Bone marrow (tissue), 2 donors: ENCODE measurements at places on chromosomes 2 and 18.

DNA sequence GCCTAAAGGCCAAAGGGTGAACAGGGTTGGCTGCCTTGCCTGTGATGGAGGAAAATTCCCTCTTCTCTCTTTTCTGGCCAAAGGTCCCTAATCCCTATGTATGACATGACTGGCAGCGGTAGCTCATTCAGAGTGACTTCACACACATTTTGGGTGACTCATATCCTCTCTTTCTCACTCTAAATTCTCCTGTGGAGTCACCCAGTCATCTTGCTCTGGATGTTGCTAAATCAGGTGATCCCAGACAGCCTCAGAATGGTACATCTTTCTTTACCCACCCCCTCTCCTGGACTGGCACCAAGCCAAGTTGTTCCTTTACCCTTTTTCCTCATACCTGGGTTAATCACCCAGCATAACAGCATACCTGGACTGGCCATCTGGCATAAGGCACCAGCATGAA is 77.2 kb downstream of the NEURL3 start:
- no peak for DNase-seq

GRCh38 chr18:40152859-40153258 is 1802.2 kb upstream of the PIK3C3 start:
- DNase-seq = no peak

DNA sequence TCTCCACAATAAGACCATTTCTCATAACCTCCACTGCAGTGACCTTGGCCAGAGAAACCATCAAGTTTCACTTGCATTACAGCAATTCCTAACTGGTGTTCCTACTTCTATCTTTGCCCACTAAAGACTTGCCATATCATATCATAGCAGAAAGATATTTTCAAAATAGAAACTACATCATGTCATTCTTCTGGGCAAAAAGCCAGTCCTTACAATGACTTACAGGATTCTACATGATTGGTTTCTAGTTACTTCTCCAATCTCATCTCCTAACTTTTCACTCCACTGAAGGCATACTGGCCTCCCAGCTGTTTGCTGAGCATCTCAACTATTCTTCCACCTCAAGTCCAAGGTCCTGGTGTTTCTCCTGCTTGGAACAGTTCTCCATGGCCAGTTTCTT is 151.4 kb downstream of the HNMT start:
- DNase-seq = no peak

GRCh38 chr2:117087535-117088291 is 726.8 kb upstream of the DDX18 start:
- DNase-seq = no peak

- DNase-seq = no peak
Measured at GRCh38 chr2:107235491-107236254, 349.7 kb upstream of the ST6GAL2 start.

- no peak for DNase-seq
Measured at GRCh38 chr2:231189571-231190495, 8.6 kb upstream of the ARMC9 start.

DNA sequence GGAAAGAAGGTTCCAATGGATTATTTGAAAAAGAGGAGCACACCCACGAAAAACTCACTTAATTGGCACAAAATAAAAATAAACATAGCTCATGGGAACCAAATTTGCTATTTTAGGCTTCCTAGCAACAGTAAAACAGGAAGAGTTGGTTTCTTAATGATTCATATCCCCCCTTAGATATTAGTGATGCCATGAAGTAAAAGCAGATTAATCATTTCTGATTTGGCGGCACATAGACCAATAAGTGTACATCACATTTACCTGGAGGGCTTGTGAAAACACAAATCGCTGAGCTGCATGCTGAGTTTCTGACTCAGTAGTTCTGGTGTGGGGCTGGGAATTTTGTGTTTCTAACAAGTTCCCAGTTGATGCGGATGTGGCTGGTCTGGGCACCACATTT is 260.4 kb downstream of the SLC4A3 start:
- DNase-seq = no peak
